ENCODE measurements at places on chromosomes 2 and 18.

GRCh38 chr2:216560838-216561270 is 62.2 kb downstream of the RPL37A start:
- DNase-seq: no peak

DNA sequence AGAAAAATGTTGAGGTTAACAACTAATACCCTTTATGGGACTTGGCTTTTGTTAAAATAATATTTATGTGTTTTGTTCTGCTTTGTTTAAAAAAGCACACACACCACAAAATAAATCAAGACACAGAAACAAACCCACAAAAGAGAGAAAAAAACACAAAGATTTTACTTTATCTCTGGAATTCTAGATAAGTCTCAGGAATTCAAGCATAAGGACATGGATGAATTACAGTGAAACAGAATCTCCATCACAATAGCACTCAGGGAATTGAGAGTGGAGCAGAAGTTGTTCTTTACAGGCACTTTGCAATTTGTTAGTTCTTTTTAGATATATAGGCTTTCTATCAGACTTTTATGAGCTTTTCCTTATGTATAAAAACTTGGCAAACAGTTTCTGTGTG is 360.9 kb upstream of the ZC3H15 start:
- DNase-seq: no peak

- no peak for DNase-seq
Observed at GRCh38 chr2:97701851-97702465, 11.4 kb upstream of the ZAP70 start.

- DNase-seq: no peak
Observed at GRCh38 chr2:192469612-192470011, 274.9 kb upstream of the TMEFF2 start.

DNA sequence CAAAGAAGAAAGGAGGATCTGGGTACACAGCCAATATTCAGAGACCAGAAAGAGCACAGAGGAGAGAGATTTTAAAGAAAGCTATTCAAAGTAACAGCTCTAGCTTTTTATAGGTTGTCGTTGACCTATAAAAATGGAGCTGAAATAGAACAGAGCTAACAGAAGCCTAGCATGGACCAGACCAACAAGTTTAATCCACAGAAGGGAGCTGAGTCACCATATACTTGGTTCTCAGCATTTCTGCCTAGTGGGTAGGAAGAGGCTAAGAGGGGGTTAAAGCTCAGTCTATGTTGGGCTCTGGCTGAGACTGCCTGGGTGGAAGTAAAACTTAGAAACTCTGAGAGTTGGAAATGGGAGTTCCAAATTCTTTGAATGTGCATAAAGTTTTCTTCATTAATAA is 678.0 kb upstream of the CDH2 start:
- no peak for DNase-seq

DNA sequence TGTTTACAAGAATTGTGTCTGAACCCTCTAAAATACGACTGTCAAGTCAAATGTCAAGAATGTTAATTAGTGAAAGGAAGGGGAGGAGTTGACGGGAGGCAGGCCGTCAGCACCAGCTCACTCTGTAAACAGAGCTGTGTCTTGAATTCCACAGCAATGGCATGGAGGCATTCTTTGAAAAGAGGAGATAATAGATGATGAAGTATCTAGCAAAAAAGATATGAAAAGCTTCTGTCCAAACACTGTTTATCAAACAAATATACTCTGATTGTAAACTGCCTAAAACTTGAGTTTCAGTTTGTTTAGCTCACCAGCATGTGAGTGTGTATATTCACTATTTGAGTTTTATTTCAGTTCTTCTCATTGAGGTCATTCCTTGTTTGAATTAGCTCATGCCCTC is 94.7 kb upstream of the CDC42EP3 start:
- DNase-seq: no peak

DNA sequence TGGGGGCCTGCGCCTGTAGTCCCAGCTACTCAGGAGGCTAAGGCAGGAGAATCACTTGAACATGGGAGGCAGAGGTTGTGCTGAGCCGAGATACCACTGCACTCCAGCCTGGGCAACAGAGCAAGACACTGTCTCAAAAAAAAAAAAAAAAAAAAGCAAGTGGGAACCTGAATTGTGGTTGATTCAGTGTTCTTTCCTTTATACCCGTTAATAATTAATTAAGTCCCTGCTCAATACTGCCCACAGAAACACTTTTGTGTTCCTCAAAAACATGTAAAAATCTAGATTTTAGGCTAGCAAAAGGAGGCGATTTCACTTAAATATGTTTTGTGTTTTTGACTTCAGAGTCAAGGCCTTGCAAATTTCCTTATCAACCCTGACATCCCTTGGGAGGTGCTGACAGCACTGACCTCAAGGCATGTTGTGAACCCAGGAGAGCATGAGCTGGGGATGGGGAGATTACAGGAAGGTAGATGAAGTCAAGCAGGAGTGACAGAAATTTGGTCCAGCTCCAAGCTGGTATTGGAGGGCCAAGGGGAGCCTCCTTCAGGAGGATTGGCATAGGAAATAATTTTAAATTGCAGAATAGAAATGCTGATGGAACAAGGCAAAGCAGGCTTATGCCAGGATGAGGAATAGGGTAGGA is 89.0 kb upstream of the PNPT1 start:
- no peak for DNase-seq

- DNase-seq: no peak
Observed at GRCh38 chr2:108454440-108454839, 5.4 kb downstream of the GCC2 start.

- DNase-seq: peak; percentile 82
Observed at GRCh38 chr2:61176755-61177726, 15.1 kb downstream of the C2orf74 start.

GRCh38 chr18:70188113-70188512 is 17.4 kb downstream of the RTTN start:
- DNase-seq: no peak

DNA sequence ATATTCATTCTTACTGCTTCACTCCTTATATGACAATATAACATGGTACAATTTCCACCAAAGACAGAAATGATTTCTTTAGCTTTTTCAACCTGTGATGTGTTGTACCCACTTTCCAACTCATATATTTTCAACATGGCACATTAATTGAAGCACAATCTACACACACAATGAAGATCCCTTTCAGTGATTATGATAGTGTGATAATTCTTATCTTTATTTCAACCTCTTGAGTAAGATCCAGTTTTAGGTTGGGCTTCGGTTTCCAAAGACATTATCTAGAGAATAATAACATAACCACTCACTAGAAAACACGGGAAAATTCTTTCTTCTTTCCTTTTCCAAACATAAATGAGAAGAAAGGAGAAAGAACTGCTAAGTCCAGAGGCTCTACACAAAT is 3.4 kb upstream of the DSG3 start:
- DNase-seq: no peak

- no peak for DNase-seq
Observed at GRCh38 chr2:120775801-120776589, 40.3 kb downstream of the GLI2 start.

GRCh38 chr2:60855989-60856669 is 25.2 kb upstream of the REL start:
- DNase-seq: no peak

GRCh38 chr2:222399038-222399783 is 25.1 kb upstream of the SGPP2 start:
- no peak for DNase-seq

DNA sequence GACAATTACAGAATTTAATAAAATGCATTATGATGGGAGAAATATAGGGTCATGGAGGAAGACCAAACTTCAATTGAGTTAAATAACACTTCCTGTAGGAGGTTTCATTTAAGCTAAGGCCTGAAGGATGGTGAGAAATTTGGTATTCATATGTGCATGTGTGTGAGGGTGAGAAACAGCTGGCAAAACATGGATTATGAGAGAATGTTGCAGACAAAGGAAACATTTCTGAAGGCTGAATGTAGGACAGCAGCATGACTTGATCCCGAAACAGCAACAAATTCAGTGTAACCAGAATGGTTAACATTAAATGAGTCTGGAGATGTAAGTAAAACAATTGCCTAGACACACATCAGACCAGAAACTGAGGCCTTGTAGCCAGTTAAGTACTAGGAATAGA is 630.8 kb downstream of the NR4A2 start:
- no peak for DNase-seq

DNA sequence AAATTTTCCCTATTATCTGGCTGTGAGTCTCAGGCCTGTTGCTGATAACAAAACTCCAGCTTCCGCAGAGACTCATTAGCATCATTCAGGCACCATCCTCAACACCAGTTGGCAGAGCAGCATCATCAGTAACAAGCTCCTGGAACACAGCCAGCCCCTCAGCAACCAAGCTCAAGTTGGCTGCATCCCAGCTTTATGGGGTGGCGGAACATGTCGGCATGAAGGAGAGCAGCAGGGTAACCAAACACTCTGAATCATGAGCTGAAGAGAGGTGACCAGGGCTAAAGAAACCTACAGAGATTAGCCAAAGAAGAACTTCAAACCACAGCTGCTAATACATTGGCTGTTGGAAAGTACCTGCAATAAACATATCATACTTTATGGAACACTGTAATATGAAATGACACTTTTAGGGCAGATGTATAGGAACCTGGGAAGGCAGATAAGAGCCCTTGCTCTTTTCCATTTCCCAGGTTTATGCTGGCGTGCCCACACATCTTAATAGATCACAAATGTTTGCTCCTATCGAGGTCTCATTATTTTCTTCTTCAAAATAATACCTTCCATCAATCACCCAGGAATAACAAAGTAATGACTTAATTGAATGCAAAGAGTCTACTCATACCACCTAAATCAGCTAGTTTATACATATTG is 63.8 kb downstream of the PDE11A start:
- DNase-seq: no peak

DNA sequence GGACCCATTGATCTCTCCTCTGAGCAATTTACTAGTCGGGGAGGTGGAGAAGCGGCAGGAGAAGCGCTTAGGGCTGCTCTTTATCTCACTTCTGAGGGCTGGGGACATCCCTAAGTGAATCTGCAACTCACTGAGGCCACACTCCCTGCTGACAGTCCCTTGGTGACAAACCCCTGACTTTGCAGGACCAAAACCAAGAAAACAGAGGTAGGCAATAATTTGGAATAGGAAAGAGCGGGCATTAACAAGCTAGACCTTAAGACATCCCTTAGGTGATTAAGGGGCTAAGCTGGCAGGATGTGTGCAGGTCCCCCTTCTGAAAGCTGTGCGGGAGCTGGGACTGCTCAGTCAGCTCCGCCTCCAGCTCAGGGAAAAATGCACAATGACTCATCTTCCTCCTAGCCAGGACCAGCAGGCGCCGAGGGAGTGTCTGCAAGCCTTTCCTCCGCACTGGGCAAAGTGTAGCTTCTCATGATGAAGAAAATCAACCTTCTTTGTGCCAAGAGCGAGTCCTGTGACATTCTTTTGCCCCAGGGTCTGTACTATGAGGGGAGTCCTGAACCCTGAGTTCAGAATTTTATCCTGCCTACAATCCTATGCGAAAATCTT is 63.3 kb downstream of the BOD1L2 start:
- DNase-seq: no peak

DNA sequence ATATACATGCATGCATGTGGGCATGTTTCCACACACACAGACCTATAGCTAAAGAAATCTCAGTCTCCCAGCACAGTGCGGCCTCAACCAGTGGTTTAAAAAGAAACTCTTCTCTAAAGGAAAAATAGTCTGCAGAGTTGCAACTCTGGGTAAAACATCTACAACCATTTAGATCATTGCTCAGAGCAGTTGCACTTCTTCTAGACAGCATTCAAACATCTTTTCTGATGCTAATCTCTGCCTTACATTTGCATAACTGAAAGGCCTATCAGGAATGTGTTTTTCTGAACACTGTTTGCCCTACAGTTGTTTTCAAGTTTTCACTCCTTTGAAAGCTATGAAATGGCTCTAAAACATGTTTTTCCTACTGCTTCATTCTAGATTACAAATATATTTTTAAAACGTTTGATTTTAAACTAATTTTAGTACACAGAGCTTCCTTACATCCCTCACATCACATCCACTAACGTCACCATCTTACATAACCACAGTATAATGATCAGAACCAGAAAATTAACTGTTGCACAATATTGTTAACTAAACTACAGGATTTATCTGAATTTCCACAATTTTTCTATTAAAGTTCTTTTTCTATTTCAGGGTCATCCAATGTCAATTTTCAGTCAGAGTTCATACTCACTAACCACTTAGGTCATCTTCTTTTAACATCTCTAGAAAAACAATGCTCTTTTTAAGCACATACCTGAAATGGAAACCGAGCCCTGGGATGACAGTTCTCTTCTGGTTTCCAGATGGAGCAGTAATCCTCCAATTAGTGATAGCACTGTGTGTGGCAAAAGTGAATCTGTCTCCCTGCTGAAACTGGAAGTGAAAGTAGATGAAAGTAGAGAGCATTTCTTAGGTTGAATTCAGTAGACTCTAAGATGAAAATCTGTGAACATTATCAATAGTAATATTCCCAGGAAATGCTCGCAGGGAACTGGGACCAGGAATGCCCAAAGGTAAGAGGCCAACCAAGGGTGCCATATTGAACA is 501.6 kb upstream of the GCFC2 start:
- no peak for DNase-seq

DNA sequence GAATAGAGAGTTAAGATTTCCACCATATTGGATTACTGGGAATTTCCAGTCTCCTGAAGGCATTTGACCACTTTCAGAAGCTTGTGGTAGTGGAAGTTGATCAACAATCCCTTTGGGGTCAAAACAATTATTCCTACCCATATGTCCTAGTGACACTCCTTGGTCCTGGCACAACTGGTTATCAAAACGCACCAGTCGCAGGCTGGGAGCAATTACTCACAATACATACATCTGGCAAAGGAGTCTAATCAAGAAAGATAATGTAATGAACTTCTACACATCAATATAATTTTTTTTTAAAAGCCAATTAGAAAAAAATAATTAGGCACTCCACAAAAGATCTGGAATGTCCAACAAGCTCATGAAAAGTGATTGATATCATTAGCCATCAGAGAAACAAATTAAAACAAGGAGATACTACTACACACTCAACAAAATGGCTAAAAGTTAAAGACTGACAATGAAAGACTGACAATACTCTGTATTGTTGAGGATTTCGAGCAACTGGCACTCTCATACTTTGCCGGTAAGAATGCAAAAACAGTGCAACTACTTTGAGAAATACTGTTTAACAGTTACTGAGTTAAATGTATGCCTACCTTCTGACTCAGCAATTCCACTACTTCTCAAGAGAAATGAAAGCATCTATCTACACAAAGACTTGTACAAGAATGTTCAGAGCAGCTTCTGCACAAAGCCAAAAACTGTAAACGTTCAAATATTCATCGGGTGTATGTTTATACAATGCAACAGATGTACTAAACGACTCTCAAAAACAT is 2.0 kb downstream of the INO80C start:
- no peak for DNase-seq

DNA sequence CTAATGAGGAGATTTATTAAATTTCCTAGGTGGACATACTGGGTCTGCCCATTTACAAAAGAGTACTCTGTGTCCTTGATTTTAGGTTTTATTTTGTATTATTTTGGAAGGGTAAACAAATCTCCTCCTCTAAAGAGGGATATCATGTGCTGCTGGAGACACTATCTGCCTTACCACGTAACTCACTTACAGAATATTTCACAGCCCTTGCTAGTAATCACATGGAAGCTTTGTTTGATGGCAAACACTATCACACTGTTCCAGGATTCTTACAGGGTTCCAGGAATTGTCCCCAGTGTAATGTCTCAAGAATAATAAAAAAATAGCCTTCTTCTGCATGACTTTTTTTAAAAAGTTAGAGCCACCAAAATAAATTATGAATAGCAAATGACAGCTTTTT is 29.2 kb upstream of the ACVR1C start:
- no peak for DNase-seq

- no peak for DNase-seq
Observed at GRCh38 chr2:46003903-46004473, 293.2 kb upstream of the EPAS1 start.

Measured in amygdala (tissue), 56 donors.